ENCODE measurements at places on chromosomes 5 and 9.

DNA sequence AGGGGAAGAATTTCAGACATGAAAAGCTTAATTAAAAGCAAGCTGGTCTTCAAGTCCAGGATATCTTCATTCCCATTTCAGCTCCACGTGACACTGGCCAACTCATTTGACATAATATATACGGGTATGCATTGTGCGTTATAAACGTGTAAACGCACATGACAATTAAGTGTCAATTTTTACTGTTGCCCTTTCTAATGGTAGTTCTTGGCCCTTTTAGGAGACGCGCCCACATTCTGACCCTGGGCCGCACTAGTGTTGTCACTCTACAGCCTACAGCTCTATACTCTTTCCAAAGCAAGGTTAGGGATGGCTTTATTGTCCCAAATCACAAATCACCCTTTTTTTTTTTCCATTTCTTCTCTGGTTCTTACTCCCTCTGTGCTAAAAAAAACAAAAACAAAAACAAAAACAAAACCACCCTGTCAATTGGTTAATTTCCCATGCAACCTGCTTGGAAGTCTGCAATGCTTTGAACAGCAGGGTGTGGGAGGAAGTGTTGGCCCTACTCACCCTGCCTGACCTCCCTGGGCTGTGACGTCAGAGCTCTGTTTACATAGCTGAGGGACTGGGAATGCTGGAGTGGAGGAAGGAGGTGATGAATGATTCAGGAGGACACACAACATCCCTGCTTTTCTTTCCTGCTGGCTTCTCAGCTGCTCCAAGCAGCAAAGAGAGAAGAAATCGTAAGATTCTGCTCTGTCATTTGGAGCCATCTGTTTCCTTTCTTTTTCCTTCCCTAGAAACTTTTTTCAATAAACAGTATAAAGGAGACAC, 19.3 kb downstream of the RFK start:
- DNase-seq: no peak

DNA sequence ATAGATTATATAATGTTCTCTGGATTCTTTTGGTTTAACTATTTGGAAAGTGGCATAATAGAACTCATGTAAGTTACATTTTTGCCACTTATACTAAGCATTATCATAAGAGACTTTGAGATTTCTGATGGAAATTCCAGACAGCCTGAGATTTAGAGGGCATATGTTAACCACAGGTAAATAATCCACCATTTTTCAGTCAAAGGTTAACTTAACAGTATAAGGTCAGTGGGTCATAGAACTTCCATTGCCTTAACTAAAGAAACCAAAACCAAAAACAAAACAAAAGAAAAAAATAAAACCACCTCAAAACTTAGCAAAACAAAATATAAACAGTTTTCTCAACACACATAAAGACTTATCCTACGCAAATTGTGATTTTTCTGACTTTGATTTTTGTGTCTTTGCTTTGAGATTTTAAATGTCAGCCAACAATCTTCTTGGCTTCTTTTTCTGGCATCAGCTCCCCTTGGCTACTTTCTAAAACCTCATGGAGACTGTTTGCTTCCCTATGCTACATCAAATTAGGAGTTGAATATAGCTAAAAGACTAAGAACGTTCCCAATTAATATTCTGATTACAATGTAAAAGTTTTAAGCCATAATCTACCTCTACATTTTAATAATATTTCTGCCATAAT, 430.1 kb upstream of the DAB2 start:
- DNase-seq: no peak

- DNase-seq: no peak
Observed at GRCh38 chr5:53820802-53821171, 260.3 kb downstream of the NDUFS4 start.

- DNase-seq: no peak
Observed at GRCh38 chr9:73146111-73146815, 5.4 kb upstream of the ANXA1 start.

GRCh38 chr9:89794918-89795317, 190.1 kb downstream of the GADD45G start:
- DNase-seq: no peak

DNA sequence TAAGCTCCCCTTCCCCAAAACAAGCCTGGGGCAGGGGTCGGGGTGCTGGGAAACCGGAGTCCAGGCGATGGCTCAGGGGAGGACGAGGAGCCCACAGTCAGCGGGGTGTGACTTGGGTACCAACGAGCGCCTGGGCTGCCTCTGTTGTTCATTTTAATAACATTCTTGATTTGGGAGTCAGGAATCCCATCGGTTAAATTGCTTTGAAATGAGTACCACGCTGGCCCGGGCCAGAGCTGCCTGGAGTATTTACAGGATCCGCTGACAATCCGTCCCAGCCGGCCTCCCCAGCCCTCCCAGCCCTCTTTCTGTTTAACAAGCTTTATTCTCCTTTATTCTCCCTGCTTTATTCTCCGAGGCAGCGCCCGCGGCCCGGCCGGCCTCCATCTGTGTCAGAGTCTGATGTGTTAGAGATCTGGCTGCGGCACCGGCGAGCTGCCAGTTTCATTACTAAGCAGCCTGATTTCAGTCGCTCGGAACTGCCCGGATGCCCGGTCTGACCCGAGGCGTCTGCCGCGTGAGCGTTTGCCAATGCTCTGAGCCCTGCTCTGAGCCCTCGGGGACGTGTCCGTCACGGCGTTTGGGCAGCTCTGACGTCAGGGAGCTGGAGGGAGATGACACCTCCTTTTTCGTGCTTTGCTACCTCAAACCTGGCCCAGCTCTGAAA, 16.5 kb upstream of the QRFP start:
- no peak for DNase-seq

- no peak for DNase-seq
Observed at GRCh38 chr5:116559239-116559638, 15.4 kb downstream of the SEMA6A start.

GRCh38 chr5:142846406-142846805, 76.2 kb downstream of the ARHGAP26 start:
- no peak for DNase-seq

DNA sequence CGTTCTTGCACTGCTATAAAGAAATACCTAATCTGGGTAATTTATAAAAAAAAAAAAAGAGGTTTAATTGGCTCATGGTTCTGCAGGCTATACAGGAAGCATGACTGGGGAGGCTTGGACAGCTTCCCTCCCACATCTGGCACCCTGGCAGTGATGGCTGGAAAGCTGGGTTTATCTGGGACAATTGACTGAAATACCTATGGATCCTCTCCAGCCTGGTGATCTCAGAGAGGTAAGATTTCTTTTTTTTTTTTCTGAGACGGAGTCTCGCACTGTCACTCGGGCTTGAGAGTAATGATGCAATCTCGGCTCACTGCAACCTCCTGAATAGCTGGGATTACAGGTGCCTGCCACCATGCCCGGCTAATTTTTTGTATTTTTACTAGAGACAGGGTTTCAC, 22.7 kb upstream of the UGCG start:
- no peak for DNase-seq

DNA sequence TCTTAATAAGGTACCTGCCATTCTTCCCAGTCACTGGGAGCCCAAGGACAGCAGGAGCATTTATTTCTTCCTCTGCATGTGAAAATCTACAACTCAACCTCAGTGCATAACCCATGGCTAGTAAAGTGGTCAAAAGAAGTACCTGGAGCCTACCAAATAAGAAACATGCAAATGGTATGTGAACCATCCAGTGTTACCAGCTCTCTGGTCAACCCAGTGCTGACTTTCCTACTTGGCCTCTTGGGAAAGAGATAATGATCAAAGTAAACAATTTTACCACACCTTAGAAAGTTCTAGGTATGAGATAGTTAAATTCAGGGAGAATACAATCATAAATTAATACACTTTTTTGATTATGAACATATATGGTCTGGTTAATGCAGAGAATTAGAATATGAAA, 325.6 kb downstream of the ENC1 start:
- no peak for DNase-seq

- DNase-seq: no peak
Observed at GRCh38 chr5:36177154-36177553, 25.2 kb downstream of the SKP2 start.

GRCh38 chr9:120715389-120715924, 1.2 kb upstream of the MEGF9 start:
- DNase-seq: no peak

GRCh38 chr9:133112663-133113026, 8.4 kb downstream of the RALGDS start:
- DNase-seq: no peak

GRCh38 chr5:10125116-10125515, 124.6 kb downstream of the ATPSCKMT start:
- DNase-seq: no peak

- DNase-seq: no peak
Observed at GRCh38 chr9:128243215-128244018, 32.4 kb downstream of the GOLGA2 start.

DNA sequence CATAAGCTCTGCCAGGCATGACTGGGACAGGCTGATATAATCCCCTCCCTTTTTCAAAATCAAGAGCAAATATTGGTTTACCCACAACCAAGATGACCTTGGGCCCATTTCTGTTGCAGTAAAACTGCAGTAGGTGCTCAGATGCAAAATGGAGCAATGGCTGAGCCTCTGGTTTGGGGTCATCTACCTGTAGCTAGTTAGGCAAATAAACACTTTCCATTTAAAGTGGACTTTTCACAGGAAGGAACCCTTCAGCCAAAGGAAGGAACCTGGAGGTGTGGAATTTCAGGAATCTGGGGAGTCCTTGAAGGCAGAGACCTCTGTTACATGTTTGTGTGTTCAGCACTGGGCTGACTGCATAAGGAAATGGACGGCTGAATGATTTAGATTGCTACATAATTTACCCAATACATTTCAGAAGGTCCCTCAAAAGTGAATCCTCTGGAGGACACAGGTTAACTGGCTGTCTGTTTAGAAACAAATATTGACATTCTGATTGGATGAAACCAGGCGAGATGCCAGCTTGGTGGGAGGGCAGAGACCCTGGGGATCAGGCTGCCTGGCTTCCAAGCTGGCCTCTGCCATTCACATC, 170.1 kb upstream of the ZNF618 start:
- no peak for DNase-seq

DNA sequence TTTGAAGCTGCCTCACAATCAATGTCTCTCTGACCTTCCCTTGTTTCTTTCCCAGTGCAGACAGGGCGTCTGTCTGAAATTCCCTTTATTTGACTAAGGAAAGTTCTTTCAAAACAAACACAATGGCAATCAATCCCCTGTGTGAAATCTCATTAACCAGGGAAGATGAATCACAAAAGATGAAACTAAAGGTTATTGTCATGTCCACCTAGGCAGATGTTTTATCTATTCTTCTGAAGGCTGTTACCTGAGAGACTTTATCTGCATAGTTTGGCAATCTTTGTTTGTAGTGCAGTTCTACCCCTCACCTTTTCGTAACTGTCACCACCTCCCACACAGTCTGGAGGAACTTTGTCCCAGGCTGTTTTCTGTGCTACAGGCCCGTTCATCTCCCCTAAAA, 217.5 kb upstream of the RIOK2 start:
- no peak for DNase-seq

- no peak for DNase-seq
Observed at GRCh38 chr9:100011062-100011681, 87.6 kb downstream of the ERP44 start.

- no peak for DNase-seq
Observed at GRCh38 chr5:117652958-117653280, 1078.3 kb upstream of the SEMA6A start.

DNA sequence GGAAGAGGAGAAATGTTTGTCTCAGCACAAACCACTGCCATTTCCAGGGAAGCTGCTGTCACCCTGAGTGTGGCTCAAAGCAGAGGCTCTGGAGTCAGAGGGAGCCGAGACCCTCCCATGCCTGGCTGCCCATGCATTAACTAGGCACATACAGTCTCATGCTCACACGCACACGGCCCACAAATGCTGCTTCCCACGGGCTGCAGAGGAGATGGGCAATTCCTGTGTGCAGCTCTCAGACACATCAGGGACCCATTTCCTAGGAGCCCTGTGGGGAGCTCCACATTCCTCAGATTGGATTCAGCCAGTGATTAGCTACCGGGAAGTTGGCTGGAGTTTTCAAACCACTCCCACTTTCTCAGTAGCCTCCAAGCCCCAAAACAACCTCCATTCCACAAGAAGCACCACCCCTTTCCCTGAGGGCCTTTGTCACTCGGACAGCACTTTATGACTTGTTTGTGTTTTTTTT, 9.1 kb upstream of the PTGES start:
- DNase-seq: no peak

DNA sequence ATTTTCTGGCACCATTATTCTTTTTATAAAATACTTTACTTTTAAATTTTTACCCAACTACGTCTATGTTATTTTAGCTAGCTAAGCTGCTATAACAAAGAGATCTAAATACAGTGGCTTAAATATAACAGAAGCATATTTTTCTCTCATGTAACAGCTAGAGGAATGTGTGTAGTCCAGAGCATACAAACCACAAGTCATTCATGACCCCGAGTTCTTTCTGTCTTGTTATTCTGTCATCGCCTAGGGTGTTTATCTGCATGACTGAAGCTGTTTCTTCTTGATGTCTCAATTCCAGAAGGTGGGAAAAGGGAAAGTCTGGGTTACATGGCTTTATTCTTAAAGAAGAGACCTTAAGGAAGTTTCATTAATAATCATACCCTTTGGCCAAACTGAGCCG, 136.9 kb upstream of the RFX3 start:
- no peak for DNase-seq
